ENCODE measurements at places on chromosomes 3 and 15.

DNA sequence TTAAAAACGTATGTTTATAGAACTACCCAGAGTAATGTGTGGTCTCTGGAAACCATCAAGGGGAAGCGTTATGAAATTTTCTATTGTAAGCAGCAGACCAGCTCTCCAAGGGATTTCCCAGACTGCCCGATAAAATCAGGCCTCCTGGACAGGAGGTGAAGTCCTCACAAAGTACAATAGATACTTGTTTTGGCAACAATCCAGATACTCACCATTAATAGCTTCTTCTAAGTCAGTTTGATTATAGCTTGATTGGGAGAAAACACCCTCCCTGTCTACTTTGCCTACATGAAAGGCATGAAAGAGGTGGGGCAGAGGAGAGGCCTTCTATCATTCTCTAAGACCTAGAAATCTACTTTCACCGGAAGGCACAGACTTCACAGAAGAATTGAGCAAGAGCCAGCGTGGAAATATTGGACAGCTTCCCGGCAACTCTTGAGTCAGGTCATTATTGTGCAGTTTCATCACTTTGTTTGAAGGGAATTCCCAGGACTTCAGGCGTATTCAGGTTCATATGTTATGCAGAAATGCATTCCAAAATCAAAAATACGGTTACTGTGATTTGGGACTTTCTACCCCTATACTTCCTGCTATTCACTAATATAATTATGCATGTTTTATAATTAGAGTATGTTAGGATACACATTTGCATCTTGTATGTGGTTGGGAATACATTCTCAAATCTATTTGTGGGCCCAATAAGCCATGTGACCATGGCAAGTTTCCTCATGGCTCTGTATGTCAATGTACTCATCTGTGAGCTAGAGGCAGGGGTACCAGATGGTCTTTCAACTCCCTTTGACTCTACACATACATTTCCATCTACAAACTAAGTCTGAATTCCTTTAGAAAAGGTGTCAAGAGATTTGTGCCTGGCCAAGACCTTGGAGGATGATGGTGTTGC is 103.5 kb downstream of the CD47 start:
- DNase-seq = no peak

- no peak for DNase-seq
Observed at GRCh38 chr3:173045770-173046382, 95.2 kb downstream of the SPATA16 start.

DNA sequence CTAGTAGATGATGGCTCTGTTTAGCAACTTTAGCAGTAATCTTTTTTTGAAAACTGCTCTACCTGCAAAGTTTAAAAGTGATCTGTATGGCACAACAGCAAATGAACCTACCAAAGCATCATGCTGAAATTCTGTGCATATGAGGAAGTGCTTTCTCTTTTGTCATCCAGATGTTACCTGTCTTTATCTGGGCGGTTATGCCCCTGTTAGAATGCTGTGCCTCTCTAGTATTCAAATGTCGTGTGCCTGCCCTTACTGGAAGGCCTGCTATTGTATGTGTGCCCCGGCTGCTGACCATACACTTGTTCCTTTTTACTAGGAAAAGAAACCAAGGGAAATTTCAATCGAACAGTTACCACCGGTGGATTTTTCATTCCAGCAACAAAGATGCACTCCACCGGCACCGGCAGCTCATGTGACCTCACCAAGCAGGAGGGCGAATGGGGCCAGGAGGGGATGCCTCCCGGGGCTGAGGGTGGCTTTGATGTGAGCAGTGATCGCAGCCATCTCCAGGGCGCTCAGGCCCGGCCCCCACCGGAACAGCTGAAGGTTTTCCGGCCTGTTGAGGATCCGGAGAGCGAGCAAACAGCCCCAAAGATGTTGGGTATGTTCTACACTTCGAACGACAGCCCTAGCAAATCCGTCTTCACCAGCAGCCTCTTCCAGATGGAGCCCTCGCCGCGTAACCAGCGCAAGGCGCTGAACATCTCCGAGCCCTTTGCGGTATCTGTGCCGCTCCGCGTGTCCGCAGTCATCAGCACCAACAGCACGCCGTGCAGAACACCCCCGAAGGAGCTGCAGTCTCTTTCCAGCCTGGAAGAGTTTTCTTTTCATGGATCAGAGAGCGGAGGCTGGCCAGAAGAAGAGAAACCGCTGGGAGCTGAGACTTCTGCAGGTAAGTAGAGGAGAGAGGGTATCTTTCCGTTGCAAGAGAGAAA is 61.6 kb downstream of the TMEM39A start:
- no peak for DNase-seq

- no peak for DNase-seq
Observed at GRCh38 chr3:196867155-196867506, 589 bp upstream of the SENP5 start.

DNA sequence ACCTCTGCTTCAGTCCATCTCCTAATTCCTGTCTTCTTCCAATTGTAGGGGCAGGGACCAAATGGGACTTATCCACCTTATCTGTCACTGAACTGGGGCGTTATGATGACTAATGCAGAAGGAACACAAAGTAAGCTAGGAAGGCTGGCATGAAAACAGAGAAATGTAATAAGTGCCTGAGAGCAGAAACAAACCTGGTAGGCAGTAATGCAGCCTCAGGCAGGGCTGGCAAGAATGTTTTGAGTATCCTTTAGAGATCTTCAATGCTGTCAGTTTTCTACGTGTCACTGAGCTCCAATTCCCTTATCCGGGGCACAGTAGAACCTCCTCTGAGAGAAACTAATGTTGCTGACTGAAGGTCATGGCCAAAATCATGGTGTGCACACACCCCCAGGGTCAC is 246.2 kb upstream of the TBL1XR1 start:
- no peak for DNase-seq

Data from stimulated activated CD8-positive, alpha-beta memory T cell treated with anti-CD3 and anti-CD28 coated beads, Interleukin-4, amount 100 ng/mL, for 4 hours (primary cell).